ENCODE measurements at places on chromosomes 11 and 22.

GRCh38 chr11:2580571-2581001 lies 119.2 kb downstream of the KCNQ1OT1 start:
- no peak for DNase-seq

DNA sequence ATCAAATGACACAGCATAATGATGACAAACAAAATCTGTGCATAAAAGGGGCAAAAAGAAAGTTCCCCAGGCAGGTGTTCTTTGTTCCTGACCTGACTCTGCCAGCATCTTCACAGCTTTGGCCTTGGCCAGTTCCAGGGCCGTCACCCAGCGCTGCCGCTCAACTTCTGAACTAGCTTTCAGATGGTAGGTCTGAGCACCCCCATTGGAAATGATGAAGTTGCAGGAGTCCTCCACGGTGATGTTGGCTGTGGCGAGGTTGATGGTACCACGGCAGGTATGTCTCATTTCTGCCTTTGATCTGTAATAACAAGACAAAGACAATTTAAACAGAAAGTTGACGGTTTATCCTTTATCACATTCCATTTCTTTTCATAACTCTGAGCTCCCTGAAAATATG lies 5.3 kb downstream of the OSBP start:
- DNase-seq, result no peak

- DNase-seq, result no peak
These were observed 29.5 kb upstream of the CCDC34 start for GRCh38 chr11:27392278-27393114.

DNA sequence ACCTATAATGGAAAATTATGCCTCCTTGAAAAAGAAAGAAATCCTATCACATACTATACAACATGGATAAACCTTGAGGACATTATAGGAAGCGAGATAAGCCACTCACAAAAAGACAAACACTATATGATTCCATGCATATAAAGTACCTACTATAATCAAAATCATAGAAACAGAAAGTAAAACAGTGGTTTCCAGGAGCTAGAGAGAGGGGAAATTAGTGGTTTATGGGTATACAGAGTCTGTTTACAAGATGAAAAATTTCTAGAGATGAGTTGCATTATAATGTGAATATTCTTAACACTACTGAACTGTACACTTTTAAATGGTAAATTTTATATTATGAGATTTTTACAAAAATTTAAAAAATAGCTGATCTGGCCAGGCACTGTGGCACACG lies 40.5 kb upstream of the ARHGAP42 start:
- DNase-seq, result no peak

- no peak for DNase-seq
These were observed 10.0 kb upstream of the BACE1-AS start for GRCh38 chr11:117281159-117281558.

GRCh38 chr11:76629116-76629852 lies 41.3 kb downstream of the LRRC32 start:
- DNase-seq, result no peak
